ENCODE measurements at places on chromosomes 7 and 10. TPM values are rescaled to one million over a fixed set of nuclear protein-coding genes. Genes with fewer than 3 reads are reported as not detected.

GRCh38 chr10:58782876-58783851 is 270.5 kb downstream of the BICC1 start:
- H3K4me3 ChIP-seq: no peak overlapping the region
- H3K27me3 ChIP-seq: no peaks in the 10 kb centered on the region
- DNase-seq: no peak

DNA sequence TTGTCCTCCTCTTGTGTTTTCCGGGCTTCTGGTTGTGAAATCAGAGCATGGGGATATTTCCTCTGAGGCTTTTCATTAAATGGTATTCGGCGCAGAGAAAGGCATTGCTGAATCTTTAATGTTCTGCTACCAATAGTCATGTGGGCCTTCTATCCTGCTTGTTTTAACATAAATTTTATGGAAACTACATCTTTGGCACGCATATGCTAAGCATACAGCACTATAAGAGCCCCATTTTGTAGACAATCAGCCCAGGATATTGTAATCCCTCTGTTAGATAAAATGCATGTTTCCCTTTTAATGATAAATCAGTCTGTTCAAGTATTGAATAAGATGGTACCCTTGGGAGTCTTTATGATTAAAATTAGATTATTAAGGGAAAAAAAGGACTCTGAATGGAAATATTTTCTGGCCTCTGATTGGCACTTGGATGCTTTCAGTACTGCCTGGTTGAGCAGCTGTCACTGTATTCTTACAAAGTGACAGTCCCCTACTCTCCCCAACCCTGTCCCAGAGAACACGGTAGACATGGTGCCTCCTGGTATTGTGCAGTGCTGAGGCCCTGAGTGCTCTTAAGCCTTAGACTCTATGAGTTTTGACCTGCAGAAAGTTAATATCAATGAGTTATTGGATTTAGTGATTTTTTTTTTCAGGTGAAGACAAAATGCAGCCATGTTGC is 256.3 kb downstream of the POU6F2 start:
- H3K36me3 ChIP-seq: no peaks in the 10 kb centered on the region
- H3K27ac ChIP-seq: no peak overlapping the region
- H3K4me3 ChIP-seq: no peak overlapping the region
- no peaks in the 10 kb centered on the region for H3K27me3 ChIP-seq
- no peaks in the 10 kb centered on the region for H3K4me1 ChIP-seq

GRCh38 chr7:141884539-141885225 is 31.5 kb upstream of the OR9A4 start:
- peak overlapping the region; percentile 39 for H3K27ac ChIP-seq
- DNase-seq: peak; percentile 94
- H3K4me3 ChIP-seq: peak overlapping the region; percentile 15
- no peaks in the 10 kb centered on the region for H3K27me3 ChIP-seq
- H3K36me3 ChIP-seq: no peaks in the 10 kb centered on the region

DNA sequence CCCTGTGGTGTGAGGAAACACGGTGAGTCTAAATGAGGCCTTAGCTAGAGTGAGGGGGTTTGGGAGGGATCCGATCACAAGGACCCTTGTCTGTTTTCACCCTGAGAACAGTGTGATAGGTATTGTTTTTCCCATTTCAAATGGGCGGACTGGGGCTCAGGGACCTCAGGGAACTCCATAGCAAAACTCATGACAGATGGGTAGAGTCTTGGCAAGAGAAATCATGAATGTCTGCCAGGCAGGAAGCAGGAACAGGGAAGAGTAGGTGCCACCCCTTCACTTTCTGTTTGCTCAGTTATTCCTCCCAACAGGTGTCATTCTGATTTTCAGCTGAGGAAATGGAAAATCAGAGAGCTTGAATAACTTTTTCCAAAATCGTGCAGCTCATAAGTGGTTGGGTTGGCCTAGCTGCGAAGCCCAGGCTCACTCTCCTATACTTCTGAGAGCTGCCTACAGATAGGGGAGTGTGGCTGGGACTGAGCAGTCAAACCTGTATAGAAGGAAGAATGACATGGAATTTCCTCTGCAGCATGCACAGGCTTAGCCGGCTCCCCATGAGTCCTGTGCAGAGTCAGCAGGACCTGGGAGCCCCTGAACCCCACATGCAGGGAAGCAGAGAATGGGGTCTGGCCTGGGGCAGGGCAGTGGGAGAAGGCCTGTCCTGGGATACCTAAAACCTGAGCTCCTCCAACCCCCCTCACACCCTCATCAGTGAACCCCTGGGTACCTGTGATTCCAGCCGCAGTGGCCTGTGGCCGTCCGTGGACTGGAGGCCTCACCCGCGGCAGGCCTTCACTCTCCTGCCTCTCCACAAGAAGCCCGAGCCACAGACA is 17.6 kb upstream of the C10orf105 start:
- no peak for DNase-seq
- peaks cover 89% of the 10 kb centered on the region for H3K4me1 ChIP-seq
- peak overlapping the region; percentile 68 for H3K27ac ChIP-seq
- H3K27me3 ChIP-seq: no peaks in the 10 kb centered on the region
- H3K36me3 ChIP-seq: peaks cover 12% of the 10 kb centered on the region

DNA sequence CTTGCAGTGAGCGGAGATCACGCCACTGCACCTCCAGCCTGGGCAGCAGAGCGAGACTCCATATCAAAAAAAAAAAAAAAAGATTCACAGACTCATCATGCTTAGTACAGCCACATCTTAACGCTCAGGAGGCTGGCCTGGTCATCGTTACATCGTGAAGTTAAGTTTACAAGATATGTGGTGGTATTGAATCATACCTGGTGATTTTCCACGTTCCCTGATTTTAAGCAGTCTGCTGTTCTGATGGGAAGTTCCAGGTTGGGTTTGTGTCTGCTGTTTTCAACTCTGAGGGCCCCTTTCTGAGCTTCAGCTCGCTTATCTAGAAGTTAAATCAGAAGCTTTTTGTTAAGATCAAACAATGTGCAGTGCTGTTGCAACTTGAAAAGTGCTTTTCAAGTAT is 6.9 kb downstream of the PPP2R2D start:
- H3K36me3 ChIP-seq: peaks cover 72% of the 10 kb centered on the region
- no peak overlapping the region for H3K27ac ChIP-seq

- DNase-seq: no peak
- H3K4me3 ChIP-seq: no peak overlapping the region
- no peaks in the 10 kb centered on the region for H3K4me1 ChIP-seq
Observed at GRCh38 chr10:132507956-132508490, 29.6 kb upstream of the INPP5A start.

Gene CCDC146
- polyA plus RNA-seq: 2.0 TPM

Gene TAS2R4
- not detected for polyA plus RNA-seq

Gene AGR3
- not detected for polyA plus RNA-seq

Gene SLC16A12
- polyA plus RNA-seq: not detected

Gene ARHGEF5
- 0.19 TPM for polyA plus RNA-seq

Gene COBL
- not detected for polyA plus RNA-seq

Gene EIF5AL1
- 0.17 TPM for polyA plus RNA-seq
